Progenitor cell of endocrine pancreas (in vitro differentiated cells): ENCODE measurements at places on chromosomes 5 and 9.
A peak's percentile ranks its signal among the peaks of the same experiment; 100 is the strongest.

GRCh38 chr5:157459715-157460599 is at the start of gene NIPAL4:
Gene NIPAL4 (plus strand): TSS chr5:157460213. CDS start chr5:157460321, 108 bp downstream.
- DNase-seq: no peak

GRCh38 chr9:86901511-86901910 is 45.8 kb downstream of the GAS1 start:
- DNase-seq: no peak

- no peak for DNase-seq
Measured at GRCh38 chr5:51632793-51633192, 249.5 kb downstream of the ISL1 start.

DNA sequence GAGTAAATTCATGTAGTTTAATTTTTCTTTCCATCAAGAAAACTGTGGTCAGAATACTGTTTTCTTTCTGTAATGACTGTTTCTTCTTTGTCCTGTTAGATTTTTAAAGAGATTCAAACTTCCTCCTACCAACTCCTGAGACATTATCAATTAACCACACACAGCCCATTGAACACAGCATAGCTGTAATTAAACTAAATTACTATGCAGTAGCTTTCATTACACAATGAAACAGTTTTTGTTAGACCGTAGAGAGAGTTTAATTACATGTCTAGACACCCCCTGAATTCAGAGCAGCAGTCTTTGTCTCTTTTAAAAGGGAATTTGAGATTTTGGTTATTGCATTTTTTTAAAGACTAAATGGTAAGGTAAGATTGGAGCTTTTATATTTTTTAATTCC is 77.5 kb downstream of the STARD4 start:
- no peak for DNase-seq

DNA sequence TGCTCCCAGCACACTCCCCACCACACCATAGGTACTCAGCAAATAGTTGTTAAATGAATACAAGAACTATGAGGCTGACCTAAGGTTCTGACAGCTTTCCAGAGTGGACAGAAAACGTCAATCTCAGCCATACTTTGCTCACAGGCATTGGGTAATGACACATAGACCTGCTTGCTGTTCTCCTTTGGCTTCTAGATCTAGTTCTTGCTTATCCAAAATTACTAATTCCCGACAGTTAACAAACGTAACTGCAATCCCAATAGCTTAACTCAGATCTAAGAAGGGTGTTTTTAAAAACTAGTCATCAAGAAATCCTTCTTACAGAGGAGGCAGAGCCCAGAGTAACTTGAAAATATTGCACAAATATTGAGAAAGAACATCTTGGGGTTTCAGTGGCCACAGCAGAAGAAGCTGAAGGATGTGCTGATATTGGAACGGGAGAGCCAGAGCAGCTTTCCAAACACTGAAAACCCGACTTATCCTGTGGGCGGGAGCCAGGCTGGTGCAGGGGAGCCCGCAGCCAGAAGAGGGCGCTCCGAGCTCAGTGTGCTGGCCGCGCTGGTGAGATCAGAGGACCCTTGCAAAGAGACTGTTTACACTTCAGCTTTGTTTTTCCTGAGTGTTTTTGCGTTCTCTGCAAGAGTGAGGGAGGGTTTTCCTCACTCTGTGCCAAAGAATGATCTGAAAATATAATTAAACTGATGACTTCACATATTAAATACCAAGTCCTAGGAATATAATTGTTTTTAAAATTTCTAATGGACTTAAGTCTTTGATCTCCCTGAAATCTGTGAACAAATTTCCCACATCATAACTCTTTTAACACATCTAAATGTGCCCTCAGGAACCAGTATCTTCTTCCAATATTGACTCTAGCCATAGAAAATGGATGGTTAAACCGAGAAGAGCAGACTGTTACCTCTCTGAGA is 30.3 kb downstream of the FGF1 start:
- DNase-seq: peak; percentile 80

GRCh38 chr5:113156271-113156877 is 179.8 kb downstream of the DCP2 start:
- no peak for DNase-seq

DNA sequence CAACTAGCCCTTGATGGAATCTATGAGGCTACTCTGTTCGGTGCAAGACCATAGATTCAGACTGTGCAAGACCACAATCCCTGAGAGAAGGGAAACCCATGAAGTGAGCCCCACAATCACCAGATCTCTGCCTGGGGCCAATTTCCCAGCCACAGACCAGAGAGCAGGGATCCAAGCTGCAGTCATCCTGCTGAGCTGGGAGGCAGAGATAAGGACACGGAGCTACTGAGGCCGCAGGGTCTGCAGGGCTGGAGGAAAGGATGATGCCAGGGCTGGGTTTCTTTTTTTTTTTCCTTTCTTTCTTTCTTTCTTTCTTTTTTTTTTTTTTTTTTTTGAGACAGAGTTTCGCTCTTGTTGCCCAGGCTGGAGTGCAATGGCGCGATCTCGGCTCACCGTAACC is 47.7 kb upstream of the FUBP3 start:
- no peak for DNase-seq

- no peak for DNase-seq
Measured at GRCh38 chr9:35599763-35600604, 5.1 kb upstream of the TESK1 start.
